ENCODE measurements at places on chromosomes 1 and 21.

DNA sequence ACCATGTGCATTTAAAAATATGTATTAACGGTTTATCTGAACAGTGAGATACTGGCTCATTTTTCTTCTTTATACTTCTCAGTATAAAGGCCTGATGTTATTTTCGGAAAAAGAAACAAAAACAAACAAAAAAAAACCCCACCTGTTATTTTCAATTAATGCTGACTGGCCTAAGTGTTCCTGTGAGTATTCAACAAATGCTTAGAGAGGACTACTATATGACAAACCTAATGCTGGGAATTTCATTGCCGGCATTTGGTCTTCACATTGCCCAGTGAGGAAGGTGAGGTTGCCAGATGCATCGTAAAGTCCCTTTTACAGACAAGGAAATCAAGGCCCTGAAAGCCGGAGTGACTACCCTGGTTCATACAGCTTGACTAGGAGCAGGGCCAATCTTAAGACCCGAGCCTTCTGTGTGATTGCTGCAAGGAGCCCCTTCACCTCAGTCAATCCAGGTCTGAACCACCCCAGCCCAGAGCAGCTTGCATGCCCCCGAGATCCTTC, 599 bp downstream of the MRPL24 start:
- no peak for DNase-seq

GRCh38 chr1:114691061-114691460, 4.3 kb downstream of the AMPD1 start:
- no peak for DNase-seq

GRCh38 chr1:64960731-64961130, 5.6 kb downstream of the JAK1 start:
- DNase-seq = no peak

DNA sequence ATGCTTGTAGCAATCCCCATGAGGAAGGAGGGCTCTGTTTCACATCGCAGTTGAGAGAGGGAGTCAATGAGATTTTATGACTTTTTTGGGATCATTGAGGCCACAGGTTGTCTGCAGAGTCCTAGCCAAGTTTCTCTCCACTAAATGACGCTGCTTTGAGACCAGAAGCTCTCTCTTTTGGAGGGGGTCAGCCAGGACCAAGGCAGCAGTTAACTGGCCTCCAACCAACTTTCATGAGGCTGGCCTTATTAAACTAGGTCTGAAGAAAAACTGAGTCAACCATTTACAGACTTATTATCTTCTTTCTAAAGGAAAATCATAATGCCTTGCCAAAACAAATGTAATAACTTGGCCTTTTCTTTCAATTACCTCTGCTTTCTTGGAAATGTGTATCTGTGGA, 8.6 kb downstream of the WLS start:
- DNase-seq = no peak

DNA sequence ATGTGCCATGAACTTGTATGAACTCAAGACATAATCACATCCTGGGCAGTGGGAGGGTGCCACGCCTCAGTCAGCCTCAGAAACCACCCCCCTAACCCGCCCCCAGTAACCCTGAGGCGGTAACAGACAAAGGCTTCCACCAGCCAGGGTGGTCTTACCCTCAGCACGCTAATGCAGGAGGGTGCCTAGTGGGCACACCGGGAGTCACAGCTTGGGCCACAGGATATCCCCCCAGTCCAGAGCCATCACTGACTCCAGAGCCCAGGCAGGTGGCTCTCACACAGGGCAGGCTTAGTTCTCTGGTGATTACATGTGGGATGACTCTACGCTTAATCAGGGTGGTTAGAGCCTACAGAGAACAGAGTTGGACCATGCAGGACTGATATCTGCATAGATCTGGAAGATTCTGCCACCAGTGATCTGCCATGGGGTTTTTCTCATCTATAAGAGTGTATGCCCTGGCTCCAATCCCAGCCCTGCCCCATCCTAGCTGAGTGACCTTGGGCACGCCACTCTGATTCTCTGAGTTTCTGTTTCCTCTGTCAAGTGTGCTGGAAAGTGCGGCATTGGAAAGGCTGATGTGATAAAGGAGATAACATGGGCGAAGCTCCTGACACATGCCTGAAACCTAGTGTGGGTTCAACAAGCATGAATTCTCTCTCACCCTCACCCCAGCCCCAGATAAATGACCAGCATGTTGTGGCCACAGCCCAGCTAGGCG, 27.3 kb downstream of the OPTC start:
- no peak for DNase-seq

- DNase-seq = no peak
These were observed 13.9 kb downstream of the ASH1L start for GRCh38 chr1:155548706-155549105.

- no peak for DNase-seq
These were observed 220.0 kb downstream of the FGGY start for GRCh38 chr1:59516881-59517280.

- no peak for DNase-seq
These were observed 17.9 kb upstream of the RAP1GAP start for GRCh38 chr1:21687081-21687529.

DNA sequence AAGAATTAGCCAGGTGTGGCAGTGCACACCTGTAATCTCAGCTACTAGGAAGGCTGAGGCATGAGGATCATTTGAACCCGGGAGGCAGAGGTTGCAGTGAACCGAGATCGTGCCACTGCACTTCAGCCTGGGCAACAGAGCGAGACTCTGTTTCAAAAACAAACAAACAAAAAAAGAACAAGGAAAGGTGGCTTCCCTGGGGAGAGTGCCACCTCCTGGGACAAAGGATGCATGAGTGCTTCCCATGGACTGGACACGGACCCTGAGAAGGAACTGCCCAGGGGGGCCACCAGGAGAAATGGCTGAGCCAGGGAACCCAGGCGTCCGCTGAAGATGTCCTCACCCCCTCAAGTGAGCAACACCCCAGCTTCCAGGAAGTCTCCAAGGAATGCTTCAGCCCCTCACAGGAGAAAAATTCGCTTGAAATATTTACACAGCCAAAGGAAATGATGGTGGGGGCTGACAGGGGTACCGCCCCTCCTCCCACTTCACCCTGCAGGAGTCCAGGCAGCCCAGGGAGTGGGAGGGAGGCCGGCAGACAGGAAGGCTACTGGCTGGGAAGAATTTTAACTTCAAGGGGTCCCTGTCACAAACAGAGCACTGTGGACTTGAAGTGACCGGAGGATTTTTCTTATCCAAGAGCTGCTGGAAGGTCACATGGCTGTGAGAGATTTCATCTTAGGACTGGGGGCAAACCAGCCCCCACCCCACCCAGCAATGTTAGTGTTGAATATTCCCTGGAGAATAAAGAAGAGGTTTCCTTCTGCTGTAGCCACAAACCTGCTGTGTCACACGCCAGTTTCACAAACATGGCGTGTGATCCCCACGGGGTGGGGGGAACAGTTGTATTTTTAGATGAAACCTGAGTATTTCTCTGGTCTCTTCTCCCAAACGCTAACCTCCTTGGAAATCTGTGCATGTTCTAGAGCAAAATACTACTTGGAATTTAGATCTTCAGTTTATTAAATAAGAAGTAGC, 90.8 kb upstream of the SLC25A33 start:
- DNase-seq = no peak

- no peak for DNase-seq
These were observed 2.0 kb downstream of the DSCAM start for GRCh38 chr21:40844935-40845334.
